CD4-positive, alpha-beta T cell treated with Interferon alpha-2 for 1 hour (primary cell): ENCODE measurements at places on chromosomes 3 and 15.
A peak's percentile ranks its signal among the peaks of the same experiment; 100 is the strongest.

DNA sequence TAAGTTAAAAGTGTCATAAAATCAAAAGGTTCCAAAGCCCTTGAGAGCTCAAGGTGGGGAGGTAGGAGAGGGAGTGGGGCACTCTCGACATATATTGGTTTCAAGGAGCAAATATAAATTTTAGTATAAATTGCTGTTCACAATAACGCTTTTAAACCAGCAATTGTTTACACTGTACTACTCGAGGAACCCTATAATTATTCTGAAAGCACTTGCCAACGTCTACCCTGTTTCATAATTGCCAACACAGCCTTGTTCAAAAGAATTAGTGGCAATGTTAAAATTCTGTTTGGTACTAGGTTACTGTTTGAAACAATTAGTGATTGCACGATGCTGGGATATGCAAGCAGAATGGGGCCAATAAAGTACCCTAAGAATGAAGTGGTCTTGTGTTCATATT, 76.3 kb upstream of the ICE2 start:
- DNase-seq, result no peak

- no peak for DNase-seq
These were observed 45.0 kb upstream of the CD96 start for GRCh38 chr3:111496894-111497559.

DNA sequence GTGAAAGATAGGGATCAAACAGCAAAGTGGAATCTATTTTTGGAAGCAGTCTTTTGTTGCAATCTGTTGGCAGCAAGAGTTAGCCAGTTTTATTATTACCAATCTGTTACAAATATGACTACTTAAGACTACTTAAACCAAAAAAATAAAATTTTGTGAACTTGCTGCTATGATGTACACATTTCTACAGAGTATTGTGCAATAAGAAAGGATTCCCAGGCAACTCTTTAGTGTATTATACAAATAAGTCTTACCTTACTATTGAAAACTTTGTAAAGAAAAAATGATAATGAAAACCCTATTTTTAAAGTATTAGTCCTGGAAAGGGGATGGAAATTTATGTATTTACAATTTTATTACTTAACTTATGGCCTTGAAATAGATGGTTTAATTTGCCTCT, 44.7 kb downstream of the CADM2 start:
- no peak for DNase-seq

GRCh38 chr3:7700977-7701376, 800.6 kb upstream of the LMCD1 start:
- no peak for DNase-seq

GRCh38 chr3:48436477-48436787, 3.5 kb downstream of the CCDC51 start:
- no peak for DNase-seq

DNA sequence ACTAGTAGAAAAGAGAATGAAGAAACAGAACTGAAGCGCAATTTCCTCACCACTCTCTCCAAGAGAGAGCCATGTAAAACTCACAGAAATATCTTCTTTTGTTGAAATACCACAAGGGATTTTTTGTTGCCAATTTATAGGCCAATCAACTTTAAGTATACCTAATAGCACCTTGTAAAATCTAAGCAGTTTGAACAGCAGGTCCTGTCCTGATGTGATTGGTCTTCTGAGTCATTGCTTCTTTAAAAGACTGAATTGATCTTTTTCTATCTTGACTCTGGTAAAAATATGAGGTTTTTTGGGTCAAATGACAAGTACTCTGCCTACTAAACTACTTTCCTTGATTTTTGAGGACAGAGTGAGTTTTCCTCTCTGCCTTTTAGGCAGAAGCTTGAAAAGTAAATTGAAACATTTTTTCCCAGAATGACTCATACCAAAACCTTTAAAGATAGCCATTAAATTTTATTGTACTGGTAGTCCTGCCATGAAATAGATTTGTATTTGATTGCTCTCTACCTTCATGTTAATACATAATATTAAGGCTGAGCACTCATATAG, 343.9 kb upstream of the CBLB start:
- DNase-seq, result peak; percentile 10

DNA sequence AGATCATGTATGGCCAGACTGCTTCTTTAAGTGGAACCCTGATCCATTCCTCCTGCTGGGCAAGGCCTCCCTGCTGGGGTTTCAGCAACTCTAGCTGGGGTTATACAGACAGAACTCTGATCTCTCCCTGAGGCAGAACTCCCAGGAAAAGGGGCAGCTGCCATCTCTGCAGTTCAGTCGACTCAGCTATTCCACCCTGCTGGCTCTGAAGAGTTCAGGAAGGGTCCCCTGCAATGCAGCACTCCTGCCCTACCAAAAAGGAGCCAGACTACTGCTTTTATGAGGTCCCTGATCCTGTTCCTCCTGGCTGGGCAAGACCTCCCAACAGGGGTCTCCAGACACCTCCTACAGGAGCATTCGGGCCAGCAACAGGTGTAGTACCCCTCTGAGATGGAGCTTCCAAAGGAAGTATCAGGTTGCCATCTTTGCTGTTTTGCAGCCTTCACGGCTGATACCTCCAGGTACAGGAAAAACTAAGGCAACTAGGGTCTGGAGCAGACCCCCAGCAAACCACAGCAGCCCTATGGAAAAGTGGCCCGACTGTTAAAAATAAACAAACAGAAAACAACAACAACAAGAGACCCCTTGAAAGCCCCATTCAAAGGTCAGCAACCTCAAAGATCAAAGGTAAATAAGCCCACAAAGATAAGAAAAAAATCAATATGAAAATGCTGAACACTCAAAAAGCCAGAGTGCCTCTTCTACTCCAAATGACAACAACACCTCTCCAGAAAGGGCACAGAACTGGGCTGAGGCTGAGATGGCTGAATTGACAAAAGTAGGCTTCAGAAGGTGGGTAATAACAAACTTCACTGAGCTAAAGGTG, 14.2 kb upstream of the CP start:
- DNase-seq, result no peak
